ENCODE measurements at places on chromosomes 1 and 21.

- no peak for DNase-seq
These were observed 13.4 kb downstream of the HYI start for GRCh38 chr1:43440358-43440757.

- DNase-seq, result no peak
These were observed 298.8 kb downstream of the KIF26B start for GRCh38 chr1:245453541-245453940.

DNA sequence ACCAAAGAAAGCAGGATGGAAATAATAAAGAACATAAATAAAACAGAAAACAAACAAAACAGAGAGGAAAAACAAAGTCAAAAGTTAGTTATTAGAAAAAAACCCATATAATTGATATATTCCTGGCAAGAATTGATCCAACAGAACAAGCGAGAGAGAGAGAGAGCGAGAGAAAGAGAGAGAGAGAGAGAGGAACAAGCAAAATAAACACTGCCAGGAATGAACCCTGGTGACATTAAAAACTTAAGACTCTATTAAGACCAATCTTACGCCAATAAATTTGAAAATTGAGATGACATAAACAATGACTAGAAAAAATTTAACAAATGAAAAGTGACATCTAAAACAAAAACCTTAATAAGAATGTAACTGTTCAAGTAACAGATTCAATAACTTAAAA is 64.1 kb downstream of the COP1 start:
- no peak for DNase-seq

- DNase-seq, result no peak
These were observed 8.5 kb downstream of the TGFB2 start for GRCh38 chr1:218353656-218354055.

DNA sequence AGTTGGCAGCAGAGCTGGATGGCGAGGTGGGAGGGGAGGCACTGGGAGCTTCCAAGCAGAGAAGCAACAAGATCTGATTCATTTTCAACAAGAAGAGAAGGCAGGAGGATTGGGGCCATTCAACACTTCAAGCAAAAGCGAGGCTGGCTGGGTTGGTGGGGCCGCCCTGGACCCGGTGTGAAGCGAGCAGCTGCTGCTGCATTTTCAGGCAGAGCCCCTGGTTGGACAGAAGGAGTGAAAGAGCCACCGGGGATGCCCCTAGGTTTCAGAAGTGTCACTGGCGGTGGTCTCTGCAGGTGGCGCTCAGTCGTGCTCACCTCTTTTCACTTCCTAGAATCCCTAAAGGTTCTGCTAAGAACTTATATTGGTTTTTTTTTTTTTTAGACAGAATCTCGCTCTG is 18.0 kb downstream of the SLC2A7 start:
- no peak for DNase-seq

DNA sequence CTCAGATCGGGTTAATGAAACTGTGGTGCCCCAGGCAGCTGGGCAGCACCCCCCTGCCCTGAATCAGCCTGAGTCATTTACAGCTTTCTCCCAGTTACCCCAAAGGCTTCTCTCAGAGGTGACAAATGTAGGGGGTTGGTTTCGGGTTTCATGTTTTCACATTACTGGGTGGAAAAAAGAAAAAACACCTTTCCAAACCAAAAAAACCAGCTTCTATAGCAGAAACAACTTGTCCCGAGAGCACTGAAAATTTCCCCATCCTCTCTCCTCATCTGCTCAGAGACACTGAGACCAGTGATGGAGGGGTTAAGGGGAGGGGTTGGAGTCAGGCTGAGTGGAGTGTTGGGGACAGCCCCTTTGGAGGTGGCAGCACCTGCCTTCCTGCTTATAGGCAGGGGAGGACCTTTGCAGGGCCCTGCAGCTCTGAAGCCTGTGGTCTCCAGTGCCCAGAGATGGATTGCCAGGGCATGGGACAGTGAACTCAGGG is 15.6 kb downstream of the UTP11 start:
- no peak for DNase-seq

GRCh38 chr1:7768583-7768982 is 2.5 kb upstream of the VAMP3 start:
- DNase-seq, result no peak

DNA sequence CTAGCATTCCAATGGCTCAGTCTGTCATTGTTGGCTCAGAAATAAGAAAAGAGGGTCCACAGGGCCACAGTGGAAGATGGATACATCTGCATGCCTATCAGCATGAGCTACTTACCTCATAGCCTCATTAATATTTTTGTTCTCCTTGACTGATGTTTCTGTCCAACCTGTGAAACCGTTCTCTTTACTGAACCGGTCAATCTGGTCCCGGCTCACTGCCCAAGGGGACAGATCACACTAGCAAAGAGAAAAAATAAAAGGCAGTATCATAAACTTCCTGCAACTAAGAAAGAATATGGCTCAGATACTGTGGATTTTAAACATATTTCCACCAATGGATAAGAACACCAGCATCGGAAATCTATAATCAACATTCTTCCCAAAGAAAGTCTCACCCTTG is 4.7 kb downstream of the RAB29 start:
- no peak for DNase-seq

GRCh38 chr1:168483539-168483938 is 60.3 kb downstream of the XCL2 start:
- DNase-seq, result no peak

- DNase-seq, result no peak
These were observed 46.3 kb downstream of the MRPL37 start for GRCh38 chr1:54246116-54246721.

DNA sequence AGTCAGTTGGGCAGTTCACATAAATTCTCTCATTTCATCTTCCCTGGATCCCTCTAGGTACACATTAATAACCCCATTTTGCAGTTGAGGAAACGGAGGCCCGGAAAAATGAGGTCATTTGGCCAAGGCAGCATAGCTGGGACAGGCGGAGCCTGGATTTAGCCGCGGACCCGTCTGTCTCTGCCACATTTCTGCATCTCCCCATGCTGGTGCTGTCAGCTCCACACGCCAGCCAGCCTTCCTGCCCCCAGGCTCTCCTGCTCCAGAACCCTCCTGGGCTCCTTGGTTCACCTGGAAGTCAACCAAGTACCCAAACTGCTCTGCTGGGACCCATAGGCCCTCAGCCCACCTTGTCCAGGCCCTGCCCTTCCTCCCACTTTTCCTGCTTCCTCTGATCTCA is 7.6 kb downstream of the FOXO6 start:
- DNase-seq, result no peak

DNA sequence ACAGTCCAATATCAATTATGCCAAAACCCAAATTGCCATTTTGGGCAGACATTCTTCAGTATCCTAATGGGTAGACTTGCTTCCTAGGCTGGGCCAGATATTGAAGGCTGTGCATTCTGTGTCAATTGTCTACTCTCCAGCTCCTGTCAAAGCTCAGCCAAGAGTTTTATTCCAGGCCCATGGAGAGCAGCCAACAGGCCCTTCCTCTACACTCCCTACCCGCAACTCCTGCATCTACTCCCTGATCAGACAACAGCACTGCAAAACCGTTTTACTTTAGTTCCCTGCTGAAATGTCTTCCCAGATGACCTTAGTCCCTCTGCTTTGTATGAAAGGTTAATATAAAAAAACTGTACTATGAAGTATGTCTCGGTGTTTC is 6.6 kb upstream of the ADORA3 start:
- DNase-seq, result no peak

DNA sequence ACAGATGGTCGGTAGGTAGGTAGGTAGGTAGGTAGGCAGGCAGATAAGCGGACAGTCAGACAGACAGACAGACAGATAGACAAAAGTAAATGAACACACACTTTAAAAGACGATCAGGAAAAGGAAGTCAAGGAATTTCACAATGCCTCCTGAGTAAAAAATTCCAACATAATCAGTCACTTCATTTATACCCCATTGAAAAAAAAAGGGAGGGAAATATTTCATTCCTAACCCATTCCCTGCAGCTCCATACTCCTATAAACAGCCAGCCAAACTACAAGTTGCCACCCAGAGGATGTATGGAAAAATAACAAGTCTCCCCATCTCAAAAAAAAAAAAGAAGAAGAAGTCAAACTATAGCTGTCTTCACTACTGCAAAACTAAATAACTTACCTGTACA is 43.4 kb downstream of the ZZZ3 start:
- DNase-seq, result no peak

DNA sequence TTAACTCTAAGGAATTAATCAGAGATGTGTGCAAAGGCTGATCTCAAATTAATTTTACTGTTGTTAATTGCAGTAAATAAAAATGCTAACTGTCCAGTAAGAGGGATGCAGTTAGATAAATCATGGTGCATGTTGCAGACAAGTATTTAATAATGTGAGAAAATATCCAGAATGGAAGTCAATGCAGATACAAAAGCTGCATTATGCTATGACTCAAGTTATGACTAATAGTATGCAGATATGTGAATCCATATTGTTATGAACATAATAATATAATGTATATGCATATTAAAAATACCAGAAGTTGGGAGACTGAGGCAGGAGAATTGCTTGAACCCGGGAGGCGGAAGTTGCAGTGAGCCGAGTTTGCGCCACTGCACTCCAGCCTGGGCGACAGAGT is 21.4 kb downstream of the RNASEL start:
- no peak for DNase-seq
